ENCODE measurements at places on chromosomes 3 and 15. TPM values are rescaled to one million over a fixed set of nuclear protein-coding genes. Genes with fewer than 3 reads are reported as not detected.
A peak's percentile ranks its signal among the peaks of the same experiment; 100 is the strongest.

- no peak for DNase-seq
These were observed 29.9 kb downstream of the SLC49A4 start for GRCh38 chr3:122824465-122825381.

DNA sequence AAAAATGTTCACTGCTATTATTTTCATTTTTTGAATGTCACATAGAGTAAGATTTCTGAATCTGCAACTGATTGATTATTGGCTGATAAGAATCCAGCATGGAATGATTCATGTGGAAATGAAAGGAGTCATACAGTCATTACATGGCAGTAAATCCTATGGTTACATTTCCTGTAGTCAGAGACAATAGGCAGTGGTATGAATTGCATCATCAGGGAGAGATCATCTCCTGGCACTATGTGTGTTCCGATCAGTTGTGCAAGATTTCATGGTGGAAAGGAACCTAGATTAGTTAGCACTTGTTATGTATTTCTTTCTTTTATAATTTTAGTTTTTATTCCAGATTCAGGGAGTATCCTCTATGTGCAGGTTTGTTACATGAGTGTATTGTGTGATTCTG lies 38.8 kb downstream of the SLC12A1 start:
- DNase-seq: no peak

DNA sequence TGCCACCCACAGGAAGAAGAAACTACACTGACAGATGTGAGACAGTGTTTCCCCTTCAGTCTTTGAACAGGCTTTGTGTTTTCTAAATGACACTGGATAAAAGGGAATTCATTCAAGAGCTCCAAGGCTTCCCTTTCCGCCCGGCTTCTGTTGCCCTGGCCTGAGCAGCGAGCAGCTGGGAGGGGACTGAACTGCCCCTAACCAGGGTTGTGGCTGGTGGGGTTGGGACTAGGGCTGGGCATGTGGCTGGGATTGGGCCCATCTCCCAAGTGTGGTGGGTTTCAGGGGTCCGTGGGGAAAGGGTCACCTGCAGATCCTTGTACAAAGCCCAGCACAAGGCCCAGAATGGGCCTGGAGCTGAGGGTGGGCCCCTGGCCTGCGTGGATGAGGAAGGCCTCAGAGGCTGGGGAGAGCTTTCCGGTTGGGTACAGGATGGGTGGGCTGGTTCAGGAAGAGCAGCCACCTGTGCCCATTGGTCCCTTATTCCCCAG lies 10.4 kb downstream of the VILL start:
- no peak for DNase-seq

- no peak for DNase-seq
These were observed 1.8 kb downstream of the SETD2 start for GRCh38 chr3:47161983-47162696.

DNA sequence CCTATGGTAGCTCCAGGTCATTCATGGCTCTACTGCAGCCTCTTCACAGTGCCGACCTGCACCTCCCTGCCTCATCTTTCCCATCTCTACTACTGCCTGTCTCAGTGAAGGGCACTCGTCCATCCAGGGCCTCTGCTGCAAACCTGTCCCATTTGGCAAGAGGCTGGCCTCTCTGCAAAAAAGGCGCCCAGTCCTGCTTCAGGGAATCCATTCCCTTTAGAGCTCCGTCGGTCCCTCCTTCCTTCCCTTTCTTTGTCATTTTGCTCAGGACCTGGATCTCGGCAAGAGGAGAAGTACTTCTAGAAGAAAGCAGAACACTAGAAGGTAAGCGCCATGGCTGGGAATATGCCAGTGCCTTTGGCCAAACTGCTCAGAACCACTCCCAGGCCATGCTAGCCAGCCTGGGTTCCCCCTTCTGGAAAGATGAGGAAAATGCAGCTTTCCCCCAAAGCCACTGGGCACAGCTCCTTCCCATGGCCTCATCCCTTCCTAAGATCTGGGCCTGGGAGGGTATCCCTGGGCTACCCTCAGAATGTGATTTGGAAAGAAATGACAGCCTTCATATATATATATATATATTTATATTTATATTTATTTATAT lies 6.4 kb upstream of the ISL2 start:
- DNase-seq: no peak

GRCh38 chr3:64039981-64040733 lies 16.9 kb upstream of the PSMD6 start:
- DNase-seq: no peak

DNA sequence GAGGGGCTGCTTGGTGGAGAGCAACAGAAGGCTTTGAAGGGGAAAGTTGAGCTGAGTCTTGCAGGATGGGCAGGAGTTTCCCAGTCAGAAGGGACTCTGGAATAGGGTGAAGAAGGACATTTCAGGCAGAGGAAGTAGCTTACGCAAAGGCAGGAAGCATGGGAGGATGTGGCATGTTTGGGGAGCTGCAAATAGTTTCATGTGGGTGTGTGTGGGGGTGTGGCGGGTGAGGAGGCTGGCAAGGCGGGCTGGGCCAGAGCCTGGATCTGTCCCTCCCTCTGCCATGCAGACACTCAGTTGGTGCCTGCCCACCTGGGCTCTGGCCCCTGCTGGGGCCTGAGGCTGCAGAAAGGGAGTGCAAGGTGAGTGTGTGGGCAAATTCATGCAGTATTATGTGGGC lies 10.4 kb downstream of the TEX264 start:
- no peak for DNase-seq

DNA sequence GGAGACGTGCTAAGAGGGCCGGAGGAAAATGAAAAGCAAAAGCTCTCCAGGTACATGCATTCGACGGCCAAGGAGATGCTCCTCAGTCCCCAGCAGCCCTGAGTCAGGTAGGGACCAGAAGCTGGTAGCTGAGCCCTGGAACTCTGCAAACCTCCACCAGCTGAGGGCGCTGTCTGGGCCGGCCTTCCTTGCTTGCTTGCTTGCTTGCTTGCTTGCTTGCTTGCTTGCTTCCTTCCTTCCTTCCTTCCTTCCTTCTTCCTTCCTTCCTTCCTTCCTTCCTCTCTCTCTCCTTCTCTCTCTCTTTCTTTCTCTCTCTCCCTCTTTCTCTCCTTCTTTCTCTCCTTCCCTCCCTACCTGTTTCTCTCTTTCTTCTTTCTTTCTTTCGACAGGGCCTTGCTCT lies 94.6 kb upstream of the RASGRF1 start:
- DNase-seq: peak; percentile 88

DNA sequence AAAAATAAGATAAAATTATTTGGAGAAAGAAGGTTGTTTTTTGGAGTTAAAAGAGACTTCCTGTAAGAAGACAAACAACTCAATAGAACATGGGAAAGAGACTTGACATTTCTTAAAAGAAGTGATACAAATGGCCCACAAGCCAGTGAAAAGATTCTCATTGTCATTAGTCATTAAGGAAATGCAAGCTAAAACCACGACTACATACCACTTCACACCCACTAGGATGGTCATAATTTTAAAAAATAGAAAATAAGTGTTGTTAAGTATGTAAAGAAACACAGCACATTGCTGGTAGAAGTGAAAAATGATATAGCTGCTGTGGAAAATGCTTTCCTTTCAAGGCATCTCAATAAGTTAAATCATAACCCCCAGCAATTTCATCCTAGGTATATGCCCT lies 44.4 kb upstream of the GK5 start:
- DNase-seq: no peak

DNA sequence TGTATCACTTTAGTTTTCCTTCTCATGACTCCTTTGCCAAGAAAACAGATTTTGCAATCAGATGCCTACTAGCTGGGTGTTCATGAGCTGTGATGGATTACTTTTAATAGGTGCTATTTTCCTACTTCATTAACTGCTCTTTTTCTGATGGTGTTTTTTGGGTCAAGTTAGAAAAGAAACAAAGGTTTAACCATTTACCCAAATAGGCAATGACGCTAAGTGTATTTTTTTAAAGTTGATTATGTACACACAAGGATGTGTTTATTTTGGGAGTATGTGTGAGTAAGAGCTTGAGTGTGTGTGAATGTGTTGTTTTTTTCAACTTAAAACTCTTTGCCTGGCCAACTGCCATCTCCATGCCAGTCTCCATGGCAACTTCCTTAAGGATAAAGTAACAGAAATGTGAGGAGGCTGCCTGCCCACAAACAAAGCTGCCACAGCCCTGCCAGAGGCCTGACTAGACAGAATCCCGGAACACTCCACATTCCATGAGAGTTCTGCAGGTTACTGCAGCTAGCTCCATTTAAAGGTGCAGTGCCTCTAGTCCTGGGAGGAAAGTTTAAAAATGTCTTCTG lies 215.6 kb upstream of the RBMS3 start:
- no peak for DNase-seq

The VEPH1 gene
- total RNA-seq: 2.8 TPM

The SCN5A gene
- total RNA-seq: 0.58 TPM

The FMN1 gene
- total RNA-seq: 37.1 TPM

The CCDC39 gene
- total RNA-seq: 0.64 TPM
